ENCODE measurements at places on chromosomes 1 and 21.
A peak's percentile ranks its signal among the peaks of the same experiment; 100 is the strongest.

GRCh38 chr1:87763483-87763882, 434.8 kb downstream of the LMO4 start:
- H3K4me1 ChIP-seq: no peaks in the 10 kb centered on the region
- no peak overlapping the region for H3K27ac ChIP-seq
- no peak overlapping the region for H3K4me3 ChIP-seq
- no peak for DNase-seq
- H3K27me3 ChIP-seq: no peaks in the 10 kb centered on the region

GRCh38 chr1:108961752-108962486, 1.4 kb downstream of the CLCC1 start:
- no peaks in the 10 kb centered on the region for H3K36me3 ChIP-seq
- peaks cover 3% of the 10 kb centered on the region for H3K4me1 ChIP-seq

- no peak overlapping the region for H3K27ac ChIP-seq
- H3K36me3 ChIP-seq: peaks cover 16% of the 10 kb centered on the region
- no peak for DNase-seq
These were observed 27.6 kb downstream of the LUZP1 start for GRCh38 chr1:23140940-23141596.

GRCh38 chr1:162276493-162276892, 100.2 kb downstream of the SPATA46 start:
- DNase-seq: peak; percentile 59
- H3K4me3 ChIP-seq: no peak overlapping the region
- H3K27ac ChIP-seq: no peak overlapping the region
- H3K27me3 ChIP-seq: no peaks in the 10 kb centered on the region
- no peaks in the 10 kb centered on the region for H3K36me3 ChIP-seq
- no peaks in the 10 kb centered on the region for H3K4me1 ChIP-seq

All from small intestine (tissue), 16 donors.